NCI-H2171 treated with DMSO at 0.1 percent for 48 hours (cell line): ENCODE measurements at places on chromosomes 2 and 18.
A peak's percentile ranks its signal among the peaks of the same experiment; 100 is the strongest.

GRCh38 chr18:49141491-49141890, 190.7 kb upstream of the SMAD7 start:
- no peak for DNase-seq

GRCh38 chr2:67792191-67792590, 270.6 kb downstream of the C1D start:
- DNase-seq: no peak

DNA sequence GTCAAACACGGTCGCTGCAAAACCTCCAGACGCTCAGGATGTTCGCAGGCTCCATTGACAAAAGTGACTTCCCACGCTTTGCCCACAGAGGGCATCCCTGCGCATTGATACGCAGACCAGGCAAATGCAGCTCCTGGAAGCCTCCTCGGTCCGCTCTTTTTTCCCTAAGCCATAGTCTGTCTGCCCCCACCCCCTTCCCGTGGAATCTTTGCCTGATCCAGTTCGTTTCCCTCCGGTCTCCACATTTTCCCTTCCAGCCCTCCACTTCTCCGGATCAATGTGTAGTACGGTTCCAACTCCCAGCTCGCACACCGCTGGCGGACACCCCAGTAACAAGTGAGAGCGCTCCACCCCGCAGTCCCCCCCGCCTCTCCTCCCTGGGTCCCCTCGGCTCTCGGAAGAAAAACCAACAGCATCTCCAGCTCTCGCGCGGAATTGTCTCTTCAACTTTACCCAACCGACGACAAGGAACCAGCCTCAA, at the start of gene DCC:
Gene DCC (plus strand): TSS at position 307 of the 481 bp plus-strand sequence. CDS start 591 bp downstream, outside the sequence.
- peak; percentile 73 for DNase-seq

GRCh38 chr2:24164416-24164973, 10.4 kb upstream of the FAM228A start:
- DNase-seq: peak; percentile 21

GRCh38 chr2:31138037-31138962, at the start of gene GALNT14:
GALNT14 (minus strand) TSS chr2:31138440; CDS start chr2:31138086, 354 bp downstream.
- no peak for DNase-seq

DNA sequence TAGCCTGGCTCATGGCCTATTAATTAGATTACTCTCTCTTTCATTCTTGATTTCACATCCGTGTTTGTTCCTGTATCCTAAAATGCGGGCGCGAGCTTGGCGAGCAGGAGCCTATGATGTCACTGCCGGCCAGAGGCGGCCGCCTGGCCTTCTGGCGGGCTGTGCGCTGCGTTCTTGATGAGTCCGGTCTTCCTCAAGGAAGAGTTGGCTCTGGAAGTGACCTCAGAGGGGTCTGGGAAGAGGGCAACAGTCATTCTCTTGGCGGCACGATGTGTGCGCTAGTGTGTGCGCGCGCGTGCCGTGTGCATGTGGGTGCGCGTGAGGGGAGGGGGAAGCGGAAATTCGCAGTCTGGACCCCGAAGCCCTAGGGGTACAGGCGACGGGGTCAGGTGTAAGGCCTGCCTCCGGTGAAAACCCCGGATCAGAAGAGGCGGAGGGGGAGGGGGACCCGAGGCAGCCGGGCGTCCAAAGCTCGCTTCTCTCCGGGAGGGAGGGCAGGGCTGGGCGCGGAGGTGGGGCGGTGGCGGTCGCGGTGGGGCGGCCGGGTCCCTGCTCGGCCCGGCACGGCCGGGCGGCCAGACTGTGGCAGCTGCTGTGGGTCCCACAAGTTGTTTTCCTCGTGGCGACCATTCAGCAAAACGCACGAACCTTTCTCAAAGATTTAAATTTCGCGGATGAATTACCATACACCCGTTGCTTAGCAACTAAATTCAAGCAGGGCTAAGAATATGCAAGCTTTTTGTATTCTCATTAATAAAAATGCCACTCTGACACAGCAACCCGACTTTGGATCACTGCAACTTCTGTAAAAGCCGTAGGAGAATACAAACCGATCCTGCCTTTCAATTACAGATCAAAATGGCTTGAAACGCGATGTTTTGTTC, 8.4 kb downstream of the POU3F3 start:
- DNase-seq: no peak

DNA sequence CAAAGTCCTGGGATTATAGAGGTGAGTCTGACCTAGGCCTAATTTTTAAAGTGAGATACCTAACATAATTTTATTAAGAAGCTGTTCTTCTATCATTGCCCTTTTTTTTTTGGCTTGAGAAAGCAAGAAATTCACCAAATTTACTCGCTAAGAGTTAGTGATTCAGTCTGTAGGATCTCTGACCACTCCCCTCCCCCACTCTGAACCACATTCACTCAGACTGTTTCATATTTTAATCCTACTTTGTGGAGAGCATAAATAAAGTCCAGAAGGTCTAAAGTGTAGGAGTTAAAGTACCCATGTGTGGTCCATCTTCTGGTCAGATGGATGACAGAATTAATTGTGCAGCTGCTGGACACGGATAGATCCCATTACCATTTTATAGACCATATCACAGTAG, 115.8 kb upstream of the MGAT5 start:
- DNase-seq: no peak

DNA sequence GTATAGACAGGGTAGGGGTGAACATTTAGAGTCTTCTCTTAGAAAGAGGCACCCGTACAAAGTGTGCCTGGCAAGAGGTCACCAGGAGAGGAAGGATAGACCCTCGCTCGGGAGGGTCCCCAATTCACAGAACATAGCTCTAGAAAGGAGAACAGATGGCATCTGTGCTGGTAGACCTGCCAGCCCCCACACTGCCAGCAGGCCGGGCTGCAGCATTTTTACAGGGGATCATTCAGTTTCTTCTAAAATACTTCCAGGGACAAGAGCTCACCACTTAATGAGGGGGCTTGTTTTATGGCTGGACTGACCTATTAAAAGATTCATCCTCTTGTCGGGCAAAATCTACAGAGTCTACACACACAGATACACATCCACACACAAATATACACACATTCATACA, 149.9 kb downstream of the SEPTIN10 start:
- DNase-seq: no peak

GRCh38 chr18:11962597-11962996, 18.7 kb upstream of the IMPA2 start:
- DNase-seq: no peak

- no peak for DNase-seq
These were observed 188.1 kb upstream of the FANCL start for GRCh38 chr2:58429014-58429875.

DNA sequence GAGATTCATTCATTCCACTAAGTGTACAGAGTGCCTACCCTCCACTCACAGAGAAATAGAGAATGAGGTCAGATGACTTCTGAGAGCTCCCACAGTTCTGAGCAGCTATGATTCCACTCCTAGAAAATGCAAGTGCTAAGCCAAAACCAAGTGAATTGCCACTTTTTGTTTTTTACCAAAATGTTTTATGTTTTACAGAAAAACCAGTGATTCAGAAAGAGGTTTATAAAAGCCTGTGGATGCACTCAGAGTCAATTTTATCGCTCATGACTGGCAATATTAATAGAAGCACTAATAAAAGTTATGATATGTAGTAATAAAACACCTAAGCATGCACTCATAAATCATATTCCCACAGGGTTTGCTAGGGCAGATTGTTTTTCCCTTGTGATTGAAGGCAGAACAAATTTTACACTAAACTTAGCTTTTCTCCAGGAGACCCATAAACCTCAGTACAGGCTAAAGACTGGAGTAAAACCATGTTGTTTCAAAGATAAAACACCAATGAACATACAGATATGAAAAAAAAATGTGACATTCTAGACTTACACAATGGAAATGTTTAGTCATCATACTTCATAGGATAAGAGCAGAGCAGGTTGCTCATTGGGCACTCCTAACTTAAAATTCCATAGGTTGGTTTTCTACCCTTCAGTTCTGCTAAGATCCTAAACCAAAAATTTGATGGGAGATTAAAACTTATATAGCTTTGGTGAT, 67.5 kb downstream of the PDK1 start:
- no peak for DNase-seq

- DNase-seq: no peak
These were observed 539.5 kb downstream of the NYAP2 start for GRCh38 chr2:225938991-225939390.

- DNase-seq: no peak
These were observed 196.9 kb upstream of the CWC22 start for GRCh38 chr2:180203972-180204371.

- no peak for DNase-seq
These were observed 804.5 kb downstream of the NR4A2 start for GRCh38 chr2:155528034-155528433.

- no peak for DNase-seq
These were observed 103.7 kb downstream of the LPIN1 start for GRCh38 chr2:11850082-11850481.

GRCh38 chr2:192195548-192196418, 1.1 kb upstream of the TMEFF2 start:
- peak; percentile 39 for DNase-seq

DNA sequence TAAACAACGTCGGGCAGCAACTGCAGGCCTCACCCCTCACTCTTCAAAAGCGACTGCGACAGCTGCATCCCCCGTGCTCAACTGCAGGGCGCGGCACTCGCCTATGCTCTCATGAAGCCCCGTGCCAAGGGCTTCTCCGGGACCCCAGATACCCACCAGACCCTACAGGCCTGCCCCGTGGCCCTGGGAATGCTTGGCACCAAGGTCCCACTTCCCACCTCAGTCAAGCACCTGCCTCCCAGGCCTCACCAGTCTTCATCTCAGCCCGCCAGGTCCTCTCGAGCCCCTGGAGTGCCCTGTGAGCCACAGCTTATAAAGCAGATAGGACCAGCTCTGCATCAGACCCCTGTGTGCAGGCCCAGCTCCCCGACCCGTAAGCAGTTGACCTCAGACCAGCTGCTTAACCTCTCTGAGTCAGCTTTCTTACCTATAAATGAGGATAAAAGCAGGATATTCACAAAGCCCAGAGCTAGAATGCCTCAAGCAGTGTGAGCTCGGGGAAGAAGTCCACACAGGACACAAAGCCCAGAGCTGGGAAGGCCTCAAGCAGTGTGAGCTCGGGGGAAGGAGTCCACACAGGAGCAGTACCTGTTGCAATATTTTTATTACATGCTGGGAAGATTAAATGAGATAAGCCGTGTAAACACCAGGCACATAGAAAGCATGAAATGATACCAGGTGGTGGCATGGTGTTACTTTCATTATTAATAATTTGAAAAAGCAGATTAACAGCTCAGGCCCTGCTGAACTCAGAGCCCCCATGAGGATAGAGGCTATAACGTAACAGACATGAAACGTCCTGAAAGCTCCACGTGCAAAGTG, 96.9 kb downstream of the HDAC4 start:
- no peak for DNase-seq

DNA sequence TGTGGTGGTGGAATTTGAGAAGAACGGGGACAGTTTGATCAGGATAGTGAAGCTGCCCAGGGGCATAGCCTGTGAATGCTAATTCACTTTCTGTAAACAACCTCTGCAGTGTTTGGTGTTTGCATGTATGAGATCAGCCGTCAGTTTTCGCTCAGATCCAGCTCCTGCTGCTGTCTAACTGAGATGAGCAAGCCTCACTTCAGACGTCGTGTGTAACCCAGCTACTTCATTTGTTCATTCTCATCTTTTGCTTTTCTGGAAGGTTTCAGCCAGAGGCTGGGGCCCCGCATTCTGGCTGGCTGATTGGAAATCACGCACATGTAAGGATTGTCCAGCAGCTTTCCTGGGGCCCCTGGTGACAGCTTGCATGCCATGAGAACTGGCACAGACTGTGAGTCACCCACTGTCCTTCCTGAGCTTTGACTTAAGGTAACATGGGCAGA, 48.9 kb downstream of the LDLRAD4 start:
- DNase-seq: no peak

- DNase-seq: no peak
These were observed 71.6 kb downstream of the KCTD18 start for GRCh38 chr2:200438251-200438650.
